Activated CD4-positive, CD25-positive, alpha-beta regulatory T cell treated with anti-CD3 and anti-CD28 coated beads, Interleukin-2, amount 50 U/mL, for 24 hours (primary cell): ENCODE measurements at places on chromosomes 7 and 10.

- no peak for ATAC-seq
These were observed 26.4 kb downstream of the PDLIM1 start for GRCh38 chr10:95264227-95265051.

DNA sequence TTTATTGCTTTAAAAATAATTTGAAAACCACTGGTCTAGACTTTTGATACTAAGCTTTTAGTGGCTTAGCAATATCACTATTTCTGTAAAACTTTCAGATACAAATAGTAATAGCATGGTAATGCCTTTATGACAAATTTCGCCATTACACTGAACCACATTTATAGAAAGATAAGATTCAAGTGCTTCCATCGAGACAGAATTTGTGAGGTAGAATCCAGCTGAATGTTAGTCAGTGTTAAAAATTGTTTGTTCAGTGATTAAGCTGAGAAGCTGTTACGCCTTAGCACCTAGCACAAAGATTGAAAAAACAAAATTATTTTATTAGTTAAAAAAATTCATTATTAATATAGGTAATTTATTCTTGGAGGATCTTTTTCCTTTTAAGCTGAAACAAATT lies 36.5 kb downstream of the GNAT3 start:
- ATAC-seq = no peak

GRCh38 chr10:101358706-101359300 lies 4.8 kb downstream of the BTRC start:
- ATAC-seq = no peak

- ATAC-seq = peak; percentile 72
These were observed 2.8 kb downstream of the ASIC3 start for GRCh38 chr7:151051108-151051507.

GRCh38 chr10:121449482-121449924 lies 148.7 kb downstream of the FGFR2 start:
- no peak for ATAC-seq

DNA sequence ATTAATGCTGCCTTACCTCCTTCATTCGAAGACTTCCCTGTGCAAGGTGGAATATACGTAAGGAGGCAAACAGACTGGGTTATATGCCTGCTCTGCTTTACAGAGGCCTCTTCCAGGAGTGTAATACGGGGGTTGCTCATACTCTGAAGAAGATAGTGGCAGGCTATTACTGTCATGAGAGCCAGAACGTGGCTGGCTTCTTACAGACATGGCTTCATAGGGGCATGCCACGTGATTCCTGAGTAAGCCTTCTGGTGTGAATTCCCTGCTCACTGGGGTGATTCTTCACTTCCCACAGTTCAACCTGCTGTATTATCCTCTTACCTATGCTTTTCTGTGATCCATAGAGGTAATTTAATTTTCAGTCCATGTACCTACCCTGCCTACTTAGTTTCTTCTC lies 141.8 kb downstream of the ST7 start:
- no peak for ATAC-seq

- ATAC-seq = no peak
These were observed 84.2 kb upstream of the STEAP1B start for GRCh38 chr7:22584179-22584578.

DNA sequence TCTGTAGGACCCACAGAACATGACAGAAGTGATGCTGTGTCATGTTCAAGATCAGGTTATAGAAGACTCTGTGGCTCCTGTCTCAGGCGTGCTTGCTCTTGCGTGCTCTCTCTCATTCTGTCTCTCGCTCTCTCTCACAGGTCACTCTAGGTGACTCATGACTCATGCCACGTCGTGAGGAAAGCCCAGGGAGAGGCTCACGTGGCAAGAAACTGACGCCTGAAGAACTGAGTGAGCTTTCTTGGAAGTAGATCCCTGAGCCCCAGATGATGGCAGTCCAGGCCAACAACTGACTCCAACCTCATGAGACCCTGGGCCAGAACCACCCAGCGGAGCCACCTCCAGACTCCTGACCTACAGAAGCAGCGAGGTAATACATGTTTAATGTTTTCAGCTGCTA lies 103.3 kb downstream of the DNMBP start:
- ATAC-seq = no peak

DNA sequence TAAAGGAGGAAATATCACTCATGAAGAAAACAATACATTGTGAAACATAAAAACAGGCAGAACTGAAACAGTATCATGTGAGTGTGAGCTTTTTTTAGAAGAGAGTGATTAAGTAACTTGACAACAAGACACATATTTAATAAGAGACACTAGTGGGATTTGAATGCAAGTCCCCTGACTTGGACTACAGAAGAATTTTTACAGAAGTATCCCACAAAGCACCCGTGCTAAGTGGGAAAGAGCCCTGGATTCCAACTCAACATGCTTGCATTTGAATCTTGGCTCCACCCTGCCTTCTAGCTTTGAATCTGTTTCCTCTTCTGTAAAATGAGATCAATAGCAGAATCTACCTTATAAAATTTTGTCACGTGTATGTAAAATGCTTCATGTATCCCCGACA lies 166.2 kb downstream of the ZNF365 start:
- ATAC-seq = no peak

DNA sequence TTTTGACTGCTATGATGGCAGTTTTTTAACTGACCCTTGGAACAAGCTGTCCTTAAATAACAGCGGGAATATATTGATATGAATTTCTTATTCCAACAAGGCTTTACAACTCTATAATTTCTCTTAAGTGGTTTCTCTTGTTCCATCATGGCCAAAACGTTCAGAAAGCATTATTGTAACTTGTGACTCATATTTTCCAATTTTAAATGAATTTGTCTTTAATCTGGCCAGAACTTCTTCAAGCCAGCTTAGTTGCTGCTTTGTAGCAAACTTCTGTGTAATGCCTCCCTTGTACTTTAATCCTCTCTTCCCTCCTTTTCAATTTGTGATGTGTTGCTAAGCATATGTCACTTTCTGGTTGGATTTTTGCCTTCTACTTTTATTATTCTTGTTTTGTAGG lies 271.9 kb downstream of the KIF20B start:
- ATAC-seq = no peak

DNA sequence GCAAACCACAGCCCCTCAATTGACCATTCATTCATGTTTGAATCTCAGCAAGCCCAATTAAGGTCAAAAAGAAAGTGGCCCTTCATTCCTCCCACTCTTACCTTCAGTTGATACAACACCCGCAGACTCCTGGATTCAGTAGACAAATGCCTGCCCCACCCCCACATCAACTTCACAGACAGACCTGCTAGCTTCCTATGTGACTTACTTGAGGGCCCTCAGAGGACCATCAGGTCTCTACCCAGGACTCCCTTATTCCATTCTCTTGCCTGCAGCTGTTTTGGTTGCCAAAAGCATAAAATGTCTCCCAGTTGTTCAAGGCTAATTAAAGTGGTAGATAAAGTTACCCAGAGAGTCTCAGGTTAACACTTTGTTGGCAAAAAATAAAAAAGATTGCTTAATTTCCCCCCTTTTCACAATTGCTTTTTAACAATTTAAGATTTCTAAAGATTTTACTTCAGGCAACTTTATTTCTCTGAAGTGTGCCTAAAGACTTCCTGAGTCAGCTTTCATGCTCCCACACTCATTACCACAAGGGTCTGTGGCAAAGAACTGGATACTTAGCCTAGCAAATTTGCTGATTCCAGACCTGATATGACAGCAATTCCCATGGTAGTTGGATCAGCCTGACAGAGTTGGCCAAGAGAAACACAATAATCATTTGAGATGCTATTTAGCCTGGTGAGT lies 3.3 kb upstream of the MTERF1 start:
- no peak for ATAC-seq

DNA sequence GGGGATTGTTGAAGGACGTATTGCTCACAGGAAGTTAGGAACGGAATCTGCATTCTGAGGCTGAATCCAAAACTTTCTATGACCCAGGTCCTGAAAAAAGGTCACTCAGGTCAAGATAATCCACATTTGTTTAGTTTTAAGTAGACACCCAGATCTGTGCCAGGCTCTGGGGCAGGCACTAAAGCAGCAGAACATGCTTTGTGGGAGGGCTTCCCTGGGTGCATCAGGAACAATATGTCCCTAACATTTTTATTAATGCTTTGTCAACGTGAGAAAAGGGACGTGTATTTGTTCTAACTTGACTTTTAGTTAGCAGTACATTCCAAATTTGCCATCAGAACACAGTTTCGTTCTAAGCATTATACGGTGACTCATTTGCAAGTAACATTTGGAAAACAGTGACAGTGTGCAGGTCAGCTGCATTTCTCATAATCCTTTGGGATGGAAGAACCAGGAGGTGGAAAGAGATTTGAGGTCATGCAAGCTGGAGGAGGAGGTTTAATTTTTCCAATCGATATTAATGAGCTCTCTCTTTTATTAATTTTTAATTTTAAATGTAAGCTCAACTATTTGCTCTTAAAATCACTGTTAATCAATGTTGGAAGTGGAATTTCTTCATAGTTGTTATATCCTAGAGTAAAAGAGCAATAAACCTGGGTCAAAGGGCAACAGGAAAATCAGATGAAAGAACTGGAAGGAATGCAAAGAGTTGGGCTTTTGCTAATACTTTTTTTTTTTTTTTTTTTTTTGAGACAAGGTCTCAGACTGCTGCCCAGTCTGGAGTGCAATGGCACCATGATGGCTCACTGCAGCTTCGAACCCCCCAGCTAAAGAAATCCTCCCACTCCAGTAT lies 35.0 kb downstream of the TAS2R41 start:
- ATAC-seq = no peak

- no peak for ATAC-seq
These were observed 175.4 kb downstream of the SKAP2 start for GRCh38 chr7:26688936-26689506.

DNA sequence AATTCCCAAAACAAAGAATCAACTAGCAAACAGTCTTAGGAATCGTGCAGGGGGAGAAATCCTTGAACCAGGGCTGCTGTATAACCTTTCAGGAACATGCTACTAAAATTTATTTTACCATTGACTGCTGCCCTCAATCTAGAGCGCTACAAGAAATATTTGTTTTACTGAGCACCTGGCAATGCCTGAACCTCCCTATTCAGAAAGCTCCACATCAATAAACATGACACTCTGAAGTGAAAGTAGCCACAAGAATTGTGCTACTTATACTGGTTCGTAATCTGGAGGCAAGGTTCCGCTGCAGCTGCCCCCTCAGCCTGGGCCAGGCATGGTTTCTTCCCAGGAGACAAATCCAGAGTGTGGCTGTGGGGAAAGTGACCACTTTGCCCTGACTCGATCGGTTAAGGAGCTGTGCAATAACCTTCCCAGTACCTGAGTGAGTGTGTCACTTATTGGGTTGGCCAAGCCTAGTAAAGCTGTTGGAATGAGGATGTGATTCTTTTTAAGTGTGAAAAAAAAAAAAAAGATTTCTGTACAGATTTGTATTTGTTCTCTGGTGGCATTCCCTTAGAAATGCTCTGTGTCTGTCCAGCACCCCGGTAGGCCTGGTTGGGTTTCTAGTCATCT lies 7.7 kb downstream of the VWA2 start:
- ATAC-seq = no peak

DNA sequence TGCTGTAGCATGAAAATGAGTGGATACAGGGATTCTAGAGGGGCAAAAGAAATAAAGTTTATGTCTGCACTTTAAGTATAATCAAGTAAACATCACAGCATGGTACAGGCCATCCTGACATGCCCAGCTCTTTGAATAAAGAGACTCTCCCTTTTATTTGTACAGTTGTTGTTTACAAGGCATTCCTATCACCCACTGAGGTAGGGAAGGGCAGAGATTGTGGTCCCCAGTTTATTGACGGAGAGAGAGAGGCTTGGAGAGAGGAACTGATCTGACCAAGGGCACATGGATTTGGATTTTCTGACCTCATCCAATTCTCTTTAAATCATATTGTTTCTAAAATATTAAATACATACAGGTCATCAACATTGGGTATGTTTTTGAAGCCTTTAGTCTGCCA lies 53.9 kb downstream of the TACC2 start:
- no peak for ATAC-seq

DNA sequence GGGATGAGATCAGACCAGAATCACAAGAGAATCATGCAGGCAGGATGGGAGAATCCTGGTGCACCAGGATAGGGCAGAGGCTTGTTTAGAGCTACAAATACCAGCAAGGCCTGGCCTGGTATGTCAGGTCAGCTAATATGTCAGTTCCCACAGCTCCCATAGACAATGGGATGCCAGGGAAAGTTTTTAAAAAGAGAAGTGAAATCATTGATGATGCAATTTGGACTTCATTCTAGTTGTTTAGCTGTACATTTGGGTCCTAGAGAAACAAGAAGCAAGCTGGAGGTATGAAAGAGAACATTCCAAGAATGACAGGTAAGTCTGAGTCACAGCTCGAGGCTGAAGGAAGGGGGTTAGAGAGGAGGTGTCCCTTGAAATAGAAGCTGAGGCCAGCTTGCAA lies 45.2 kb downstream of the GPR141 start:
- ATAC-seq = no peak
